ENCODE measurements at places on chromosomes 2 and 18. TPM values are rescaled to one million over a fixed set of nuclear protein-coding genes. Genes with fewer than 3 reads are reported as not detected.

Gene SEMA4F
- 10.2 TPM for polyA plus RNA-seq

Gene ZBTB7C
- not detected for polyA plus RNA-seq

Gene FSIP2
- polyA plus RNA-seq = 0.17 TPM

Gene PTPN2
- 14.5 TPM for polyA plus RNA-seq

Gene SLC23A3
- 1.1 TPM for polyA plus RNA-seq

Gene BCL11A
- polyA plus RNA-seq = 0.60 TPM

Gene GKN1
- not detected for polyA plus RNA-seq

Gene GRHL1
- polyA plus RNA-seq = 1.7 TPM

Gene COL5A2
- 383 TPM for polyA plus RNA-seq

Gene SCN2A
- polyA plus RNA-seq = 0.05 TPM

Gene NLRC4
- polyA plus RNA-seq = not detected

DNA sequence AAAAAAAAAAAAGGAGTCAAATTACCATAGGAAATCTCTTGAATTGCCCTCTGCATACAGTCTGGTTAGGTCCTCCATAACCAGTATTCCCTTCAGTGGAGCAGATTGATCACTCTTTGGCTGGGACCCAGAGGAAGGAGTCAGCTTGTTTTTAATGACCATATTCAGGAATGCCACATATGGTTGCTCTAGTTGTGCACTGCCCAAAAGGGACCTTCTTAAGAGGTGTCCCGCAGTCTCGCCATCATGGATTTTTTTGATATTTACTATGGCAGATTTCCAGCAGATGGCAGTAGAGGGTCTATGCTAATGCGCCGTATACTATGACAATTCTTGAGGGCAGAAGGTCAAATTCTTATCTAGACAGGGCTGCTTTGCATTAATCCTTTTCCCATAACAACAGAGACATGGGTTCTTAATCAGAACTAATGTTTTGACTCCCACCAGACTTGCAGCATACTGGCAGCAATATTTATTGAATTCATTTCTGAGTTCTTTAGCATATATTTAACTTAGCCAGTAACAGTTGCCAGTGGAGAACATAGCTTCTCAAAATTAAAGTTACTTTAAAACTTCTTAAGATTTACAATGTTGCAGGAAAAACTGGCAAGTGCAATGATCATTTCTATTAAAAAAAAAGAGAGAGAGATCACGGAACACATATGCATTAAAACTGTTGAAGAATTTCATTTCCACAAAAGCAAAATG is 31.8 kb upstream of the INPP4A start:
- peak; percentile 4 for DNase-seq

GRCh38 chr2:47065771-47066380 is 89.2 kb downstream of the STPG4 start:
- DNase-seq = peak; percentile 94

GRCh38 chr2:16652296-16653082 is 13.1 kb downstream of the CYRIA start:
- DNase-seq = no peak

- no peak for DNase-seq
These were observed 227.7 kb downstream of the RND3 start for GRCh38 chr2:150259746-150260145.

DNA sequence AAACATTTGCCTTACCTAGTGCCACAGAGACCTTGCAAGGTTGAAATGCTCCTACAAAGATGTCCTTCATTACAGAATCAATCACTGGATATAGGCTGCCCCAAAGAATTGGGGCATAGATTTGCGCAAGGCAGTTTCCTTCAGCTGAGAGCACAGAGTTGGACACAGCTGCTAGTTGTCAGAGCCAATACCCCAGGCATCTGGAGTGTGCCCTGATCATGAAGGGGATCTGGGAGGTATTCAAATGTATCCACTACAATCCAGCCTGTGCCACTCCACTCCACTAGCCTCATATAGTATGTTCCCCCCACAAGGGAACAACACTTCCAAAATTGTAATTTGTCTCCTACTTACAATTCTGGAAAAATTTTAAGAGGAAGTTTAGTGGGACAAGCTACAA is 62.3 kb upstream of the ITPRID2 start:
- DNase-seq = no peak

- no peak for DNase-seq
These were observed at the start of gene FTCDNL1 for GRCh38 chr2:199850718-199851500. FTCDNL1 (minus strand) TSS chr2:199851192; CDS start chr2:199848962, 2,230 bp downstream.

- no peak for DNase-seq
These were observed 576.5 kb downstream of the NRXN1 start for GRCh38 chr2:50455351-50455939.

GRCh38 chr2:177467646-177468045 is 75.1 kb downstream of the AGPS start:
- no peak for DNase-seq

DNA sequence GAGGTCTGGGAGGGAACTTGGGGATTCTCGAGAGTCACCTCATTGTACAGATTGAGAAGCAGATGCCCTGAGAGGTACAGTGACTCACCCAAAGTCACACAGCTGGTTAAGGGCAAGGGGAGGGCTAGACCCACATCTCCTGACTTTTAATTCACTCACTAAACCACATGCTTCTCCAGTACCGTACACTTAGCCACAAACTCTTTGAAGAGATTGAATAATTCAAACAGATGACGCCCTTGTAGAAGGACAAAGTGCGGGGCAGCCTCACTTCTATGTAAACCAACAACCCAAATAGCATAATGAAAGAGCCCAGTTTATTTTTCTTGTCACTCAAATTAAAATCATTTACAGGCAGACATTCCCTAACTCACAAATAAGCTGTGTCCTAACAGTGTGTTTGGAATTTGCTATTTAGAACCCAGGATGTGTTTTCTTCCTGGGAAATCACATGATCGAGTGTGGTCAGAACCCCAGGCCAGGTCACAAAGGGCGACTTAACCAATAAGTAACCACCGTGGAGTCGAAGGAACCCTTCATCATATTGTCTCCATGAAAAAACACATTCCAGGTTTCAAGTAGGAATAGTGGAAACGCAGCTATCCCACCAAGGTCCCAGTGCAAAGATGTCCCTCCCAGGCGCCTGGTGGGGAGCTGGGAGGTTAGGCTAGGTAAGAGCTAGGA is 35.8 kb upstream of the PTPN4 start:
- no peak for DNase-seq

DNA sequence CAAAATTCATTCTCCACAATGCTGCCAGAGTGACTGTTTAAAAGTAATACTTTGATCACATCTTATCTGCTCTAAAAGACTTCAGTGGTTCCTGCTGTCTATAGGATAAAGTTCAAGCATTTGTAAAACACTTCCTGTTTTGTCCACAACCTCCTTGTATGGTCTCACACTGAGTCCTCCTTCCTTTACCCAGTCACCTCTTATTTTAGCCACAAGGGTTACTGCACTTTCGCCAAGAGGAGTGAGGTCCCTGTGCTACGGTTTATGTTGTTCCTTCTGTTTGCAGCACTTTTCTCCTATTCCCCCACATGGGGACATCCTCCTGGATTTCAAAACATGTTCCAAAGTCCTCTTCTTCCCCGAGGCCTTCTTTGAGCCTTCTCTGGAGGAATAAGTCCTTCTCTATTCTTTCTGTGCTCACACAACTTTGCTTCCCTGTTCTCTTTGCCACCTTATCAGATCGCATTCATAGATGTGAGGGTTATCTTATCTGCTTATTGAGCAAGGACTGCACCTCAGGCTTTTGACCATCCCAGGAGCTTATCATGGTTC is 112.2 kb upstream of the NABP1 start:
- DNase-seq = no peak

- DNase-seq = no peak
These were observed 94.8 kb upstream of the OTOS start for GRCh38 chr2:240235149-240235803.

DNA sequence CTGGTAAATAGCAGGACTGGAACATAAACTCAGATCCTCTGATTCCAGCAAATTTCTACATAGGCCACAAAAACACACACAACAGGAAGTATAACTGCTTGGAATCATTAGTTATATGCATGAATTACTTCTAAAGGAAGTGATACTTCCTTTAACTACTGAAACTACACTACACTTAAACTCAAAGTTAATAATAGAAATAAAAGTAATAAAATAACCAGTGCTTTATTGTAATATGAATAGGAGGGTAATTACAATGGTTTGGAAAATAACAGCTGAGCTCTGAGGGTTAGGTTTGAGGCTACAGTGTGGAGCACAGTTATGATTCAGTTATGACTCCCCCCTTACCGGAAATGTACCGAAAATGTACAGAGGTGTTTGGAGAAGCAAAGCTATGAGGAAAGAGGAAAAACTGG is 18.5 kb upstream of the POLI start:
- DNase-seq = no peak

- DNase-seq = no peak
These were observed 159.4 kb upstream of the TWIST2 start for GRCh38 chr2:238688193-238689153.

DNA sequence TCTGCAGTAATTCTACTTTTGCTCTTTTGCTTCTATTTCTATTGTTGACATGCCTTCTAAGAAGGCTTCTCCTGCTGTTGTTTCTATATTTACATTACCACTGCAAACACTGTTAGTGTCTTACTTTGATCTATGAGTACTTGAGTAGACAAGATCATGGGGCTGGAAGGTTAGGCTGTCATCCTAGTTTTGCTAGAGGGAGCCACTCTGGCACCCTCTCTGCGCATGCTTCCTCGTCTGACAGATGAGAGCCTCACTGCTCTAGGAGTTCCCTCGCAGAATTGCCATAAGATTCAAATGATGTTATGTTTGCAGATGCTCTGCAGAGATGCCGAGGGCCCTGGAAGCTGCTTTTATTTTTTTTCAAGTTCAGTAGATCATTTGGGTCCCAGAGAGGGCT is 185.6 kb downstream of the RNF144A start:
- DNase-seq = no peak

DNA sequence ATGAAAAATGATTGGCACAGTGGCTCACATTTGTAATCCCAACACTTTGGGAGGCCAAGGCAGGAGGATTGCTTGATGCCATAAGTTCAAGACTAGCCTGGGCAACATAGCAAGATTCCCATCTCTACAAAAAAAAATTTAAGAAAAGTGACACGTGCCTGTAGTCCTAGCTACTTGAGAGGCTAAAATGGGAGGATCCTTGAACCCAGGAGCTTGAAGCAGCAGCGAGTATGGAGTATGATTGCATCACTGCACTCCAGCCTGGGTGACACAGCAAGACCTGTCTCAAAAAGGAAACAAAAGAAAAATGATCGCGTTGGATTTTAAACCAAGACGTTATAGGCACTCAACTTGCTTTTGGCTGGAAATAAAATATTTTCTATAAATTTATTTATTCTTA is 37.8 kb upstream of the CREB1 start:
- no peak for DNase-seq

DNA sequence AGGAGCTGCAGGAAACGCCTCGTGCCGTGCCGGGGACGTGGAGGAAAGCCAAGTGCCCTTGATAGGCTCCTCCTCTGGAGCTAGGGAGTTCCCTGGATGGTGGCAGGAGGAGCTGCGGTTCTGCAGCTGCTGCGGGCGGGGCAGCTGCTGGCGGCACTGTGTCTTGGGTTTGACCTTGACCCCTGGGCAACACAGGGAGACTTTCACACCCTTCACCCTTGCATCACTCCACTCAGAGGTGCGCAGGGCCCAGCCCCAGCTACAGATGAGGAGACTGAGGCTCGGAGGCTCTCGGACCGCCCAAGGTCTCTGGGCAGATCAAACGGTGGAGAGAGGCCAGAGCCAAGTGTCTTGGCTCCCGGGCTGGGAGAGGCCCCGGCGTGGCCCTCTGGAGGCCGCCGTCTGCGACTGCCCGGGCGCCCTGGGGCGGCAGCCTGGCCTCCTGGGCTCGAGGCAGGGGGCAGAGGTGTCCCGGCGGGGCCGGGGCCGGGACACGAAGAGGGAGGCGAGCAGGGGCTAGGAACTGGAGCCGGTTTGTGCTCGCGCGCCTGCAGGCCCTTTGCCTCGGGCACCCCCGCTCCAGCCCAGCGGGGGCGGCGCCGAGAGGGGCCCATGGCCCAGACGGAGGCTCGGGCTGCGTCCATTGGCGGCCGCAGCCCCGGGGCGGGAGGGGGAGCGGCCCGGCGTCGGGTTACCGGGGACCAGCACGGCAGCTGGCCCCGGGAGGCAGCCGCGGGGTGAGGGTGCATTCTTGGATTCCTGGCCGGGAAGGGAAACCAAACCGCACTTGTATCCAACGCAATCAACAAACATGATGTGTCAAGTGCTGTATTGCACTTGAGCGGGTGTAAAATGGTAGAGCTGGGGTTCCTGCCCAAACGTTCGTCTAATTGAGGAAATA is 129.6 kb upstream of the SLC1A4 start:
- DNase-seq = peak; percentile 70

DNA sequence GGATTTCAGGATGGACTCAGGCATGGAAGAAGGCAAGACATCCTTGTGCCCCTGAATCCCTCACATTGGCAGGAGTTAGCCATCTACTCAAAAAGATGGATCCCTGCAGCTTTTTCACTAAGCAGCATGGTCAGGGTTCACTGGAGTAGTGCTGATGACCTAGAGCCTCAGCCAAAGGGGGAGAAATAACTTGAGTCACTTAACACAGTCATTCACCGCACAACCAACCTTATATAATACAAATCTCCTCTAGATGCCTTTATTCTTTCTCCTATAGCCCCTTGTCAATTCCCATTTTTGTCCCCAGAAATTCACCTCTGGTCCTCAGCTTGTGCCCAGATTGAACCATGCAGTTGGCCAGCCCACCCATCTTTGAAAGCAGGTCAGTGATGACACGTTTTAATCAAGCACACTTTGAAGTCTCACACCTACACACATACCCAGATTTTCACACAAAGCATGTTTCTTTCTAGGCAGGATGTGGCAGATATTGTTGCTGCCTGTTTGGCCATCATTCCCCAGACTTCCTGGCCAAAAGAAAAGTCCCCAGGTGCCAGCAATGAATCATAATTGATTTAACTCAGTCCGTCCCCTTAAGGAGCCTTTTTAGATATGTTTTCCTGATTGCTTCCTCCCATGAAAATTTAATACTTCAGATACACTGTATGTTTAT is 84.2 kb downstream of the LBH start:
- DNase-seq = no peak

DNA sequence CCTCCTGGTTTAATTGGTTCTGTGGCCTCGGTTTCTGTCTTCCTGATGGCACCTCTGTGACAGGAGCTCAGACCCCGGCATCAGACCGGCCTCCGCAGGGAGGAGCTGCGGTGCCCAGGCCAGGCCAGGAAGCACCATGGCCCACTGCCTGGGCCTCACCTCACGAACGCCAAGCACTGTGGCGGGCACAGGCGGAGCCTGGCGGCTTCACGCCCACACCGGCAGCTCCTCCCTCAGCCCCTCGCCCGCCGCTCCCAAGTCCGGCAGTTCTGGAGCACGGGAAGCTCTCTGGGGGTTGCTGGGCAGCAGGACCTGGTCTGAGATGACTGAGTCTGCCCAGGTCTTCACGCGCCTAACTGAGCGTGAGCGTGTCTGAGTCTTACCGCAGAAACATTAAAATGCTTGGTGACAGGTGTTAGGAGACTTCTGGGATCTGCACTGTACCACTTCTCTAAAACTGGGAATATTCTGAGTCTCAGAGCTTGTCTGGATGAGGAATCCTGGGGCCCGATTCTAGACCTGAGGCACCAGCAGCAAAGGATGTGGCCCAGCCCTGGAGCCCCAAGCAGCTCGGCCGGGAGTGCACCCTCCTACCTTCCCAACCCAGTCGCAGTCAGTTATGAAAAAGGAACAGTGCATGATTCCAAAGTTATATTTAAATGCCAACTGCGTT is 21.9 kb downstream of the RTP5 start:
- no peak for DNase-seq

Measured in BJ (cell line).